ENCODE measurements at places on chromosomes 12 and 14.

- DNase-seq, result no peak
Measured at GRCh38 chr12:107058190-107058589, 35.2 kb downstream of the CRY1 start.

DNA sequence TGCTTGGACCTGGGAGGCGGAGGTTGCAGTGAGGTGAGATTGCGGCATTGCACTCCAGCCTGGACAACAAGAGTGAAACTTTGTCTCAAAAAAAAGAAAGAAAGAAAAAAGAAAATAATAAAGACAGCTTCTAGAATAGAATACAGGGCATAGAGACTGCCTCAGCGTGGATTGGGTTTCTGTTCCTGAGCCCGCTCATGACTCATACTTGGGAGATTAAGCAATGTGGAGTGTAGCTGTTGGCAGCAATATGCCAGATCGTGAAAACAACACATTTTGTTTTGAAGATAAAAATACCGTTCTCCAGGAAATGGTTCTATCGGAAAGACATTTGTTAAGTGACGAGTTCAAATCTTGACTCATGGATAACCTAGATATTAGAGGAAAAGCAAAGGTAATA lies 67.2 kb downstream of the GLT1D1 start:
- DNase-seq, result no peak

DNA sequence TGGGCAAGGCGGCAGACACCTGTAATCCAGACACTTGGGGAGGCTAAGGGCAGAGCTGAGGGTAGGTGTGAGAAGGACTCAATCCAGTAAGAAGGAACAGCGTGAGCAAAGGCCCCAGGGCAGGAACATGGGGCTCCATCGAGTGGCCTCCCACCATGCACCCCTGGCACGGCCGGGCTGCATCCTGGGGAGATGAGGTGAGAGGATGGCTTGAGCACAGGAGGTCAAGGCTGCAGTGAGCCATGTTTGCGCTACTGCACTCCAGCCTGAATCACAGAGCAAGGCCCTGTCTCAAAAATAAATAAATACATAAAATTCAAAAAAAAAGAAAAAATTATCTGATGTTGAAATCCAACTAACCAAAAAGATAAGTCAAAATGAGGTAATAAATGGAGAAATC lies 58.5 kb downstream of the ARL6IP4 start:
- no peak for DNase-seq

- no peak for DNase-seq
Measured at GRCh38 chr12:90024262-90024661, 315.6 kb upstream of the ATP2B1 start.

DNA sequence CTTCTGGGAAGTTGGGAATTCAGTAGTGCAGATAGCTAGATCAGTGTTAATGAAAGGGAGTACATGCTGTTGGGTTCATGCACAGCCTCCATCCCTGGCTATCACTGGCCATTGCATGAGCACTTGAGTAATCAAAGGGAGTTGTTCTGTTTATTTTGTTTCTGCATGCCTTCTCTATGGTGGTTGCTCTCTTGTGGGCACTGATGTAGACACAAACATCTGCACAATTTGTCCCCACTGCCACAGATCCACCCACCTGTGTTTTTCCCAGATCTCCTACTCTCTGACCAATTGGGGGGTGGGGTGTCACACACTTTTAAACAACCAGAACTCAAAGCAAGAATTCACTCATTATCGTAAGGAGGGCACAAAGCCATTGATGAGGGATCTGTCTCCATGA lies 89.7 kb upstream of the DHRS4 start:
- no peak for DNase-seq

DNA sequence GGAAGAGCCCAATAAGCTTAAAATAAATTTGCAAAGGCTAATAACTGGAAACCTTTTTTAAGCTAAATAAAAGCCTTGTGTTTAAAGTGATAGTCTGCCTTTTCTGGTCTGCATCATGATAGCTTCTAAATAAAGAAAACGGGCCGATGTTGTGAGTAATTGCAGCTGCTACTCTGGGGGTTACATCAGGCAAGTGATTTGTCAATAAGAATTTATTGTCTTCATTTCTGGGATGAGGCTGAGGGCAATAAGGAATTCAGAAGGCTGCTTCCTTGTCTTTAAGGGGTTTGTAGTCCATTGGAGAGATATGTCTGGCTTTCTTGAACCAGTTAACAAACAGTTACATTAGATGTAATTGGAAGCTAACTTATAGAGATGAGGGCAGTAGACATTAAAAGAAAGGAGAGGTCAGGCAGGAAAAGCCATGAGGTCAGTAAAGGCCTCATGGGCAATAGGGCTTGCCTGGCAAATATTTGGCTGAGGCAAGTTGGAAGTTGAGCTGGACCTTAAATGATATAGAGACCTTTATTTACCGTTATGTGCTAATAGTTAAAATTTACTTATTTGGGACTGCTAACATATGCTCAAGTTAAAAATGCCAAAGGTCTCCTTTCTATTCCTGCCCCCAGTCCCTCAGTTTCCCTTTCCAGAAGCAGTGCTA lies 85.0 kb downstream of the CRADD start:
- no peak for DNase-seq

DNA sequence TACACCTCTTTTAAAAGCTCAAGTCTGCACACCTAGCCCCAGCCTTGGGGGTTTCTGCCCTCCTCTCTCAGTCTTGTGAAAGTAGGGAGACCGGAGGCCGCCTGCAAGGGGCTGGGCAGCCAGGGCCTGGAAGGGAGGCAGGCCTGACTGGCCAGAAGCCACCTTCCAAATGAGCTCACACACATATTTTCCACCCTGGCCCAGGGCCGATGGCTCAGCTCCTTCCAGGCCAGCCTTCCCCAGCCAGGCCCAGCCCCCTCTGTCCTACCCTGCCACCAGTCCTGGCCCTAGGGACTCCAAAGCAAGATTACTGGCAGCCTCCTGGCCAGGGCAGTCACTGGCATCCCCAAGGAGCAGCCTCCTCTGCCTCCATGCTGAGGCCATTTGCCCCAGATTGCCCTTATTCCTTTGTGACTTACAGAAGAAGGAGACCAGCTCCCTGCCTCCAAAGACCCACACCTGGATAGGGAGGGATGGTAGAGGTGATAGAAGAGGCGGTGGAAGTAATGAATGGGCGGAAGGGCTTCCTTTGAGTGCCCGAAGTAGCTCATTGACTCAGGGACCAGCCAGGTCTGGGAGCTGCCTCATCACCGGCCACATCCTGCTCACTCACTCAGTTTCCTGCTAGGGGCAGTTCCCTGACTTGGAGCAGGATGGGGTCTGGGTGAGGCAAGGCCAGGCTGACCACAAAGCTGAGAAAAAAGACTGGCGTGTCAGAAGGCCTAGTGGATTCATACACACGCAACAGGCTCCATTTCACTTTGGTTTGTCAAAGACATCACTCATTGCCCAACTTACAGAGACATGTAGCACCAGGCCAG lies 14.8 kb downstream of the MMP14 start:
- DNase-seq, result no peak

GRCh38 chr14:104142946-104143470 lies 4.6 kb downstream of the KIF26A start:
- no peak for DNase-seq

DNA sequence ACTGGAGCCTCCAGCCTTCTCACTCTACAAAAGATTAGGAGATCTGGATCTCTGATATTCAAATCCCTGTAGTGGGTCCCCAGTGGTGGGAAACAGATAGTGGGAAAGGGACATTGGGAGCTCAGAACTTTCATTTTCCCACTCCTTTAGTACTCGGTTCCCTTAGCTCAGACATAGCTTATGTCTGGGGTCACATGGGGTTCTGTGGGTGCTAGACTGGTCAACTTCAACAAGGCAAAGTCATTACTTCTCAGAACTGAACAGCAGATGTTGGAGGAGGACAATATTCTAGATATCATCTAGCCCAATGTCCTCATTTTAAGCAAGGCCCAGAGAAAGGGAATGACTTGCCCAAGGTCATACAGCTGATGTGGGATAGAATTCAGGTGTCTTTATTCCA lies 19.5 kb upstream of the ITGA5 start:
- DNase-seq, result no peak

GRCh38 chr14:52125885-52126284 lies 57.0 kb upstream of the NID2 start:
- no peak for DNase-seq

GRCh38 chr12:52311285-52311648 lies 9.9 kb downstream of the KRT83 start:
- DNase-seq, result no peak

DNA sequence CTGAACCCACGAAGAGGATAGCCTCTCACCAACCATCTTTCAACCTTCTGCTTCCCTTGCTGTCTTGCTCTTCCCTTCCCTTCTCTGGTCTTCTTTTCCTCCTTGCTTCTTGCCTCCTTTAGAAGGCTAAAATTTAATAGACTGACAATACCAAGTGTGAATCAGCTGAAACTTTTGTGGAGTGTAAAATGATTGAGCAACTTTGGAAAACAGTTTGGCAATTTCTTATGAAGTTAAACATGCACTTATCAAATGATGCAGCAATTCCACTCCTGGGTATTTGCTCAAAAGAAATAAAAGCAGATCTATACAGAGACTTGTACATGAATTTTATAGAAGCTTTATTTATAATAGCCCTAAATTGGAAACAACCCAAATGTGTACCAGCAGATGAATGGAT lies 3.3 kb upstream of the KRT86 start:
- DNase-seq, result no peak

Data from GM12892 (cell line).